ENCODE measurements at places on chromosomes 7 and 10. TPM values are rescaled to one million over a fixed set of nuclear protein-coding genes. Genes with fewer than 3 reads are reported as not detected.

- H3K4me1 ChIP-seq: peaks cover 8% of the 10 kb centered on the region
- H3K36me3 ChIP-seq: peaks cover 6% of the 10 kb centered on the region
Observed at GRCh38 chr7:40923626-40924025, 779.3 kb downstream of the INHBA start.

DNA sequence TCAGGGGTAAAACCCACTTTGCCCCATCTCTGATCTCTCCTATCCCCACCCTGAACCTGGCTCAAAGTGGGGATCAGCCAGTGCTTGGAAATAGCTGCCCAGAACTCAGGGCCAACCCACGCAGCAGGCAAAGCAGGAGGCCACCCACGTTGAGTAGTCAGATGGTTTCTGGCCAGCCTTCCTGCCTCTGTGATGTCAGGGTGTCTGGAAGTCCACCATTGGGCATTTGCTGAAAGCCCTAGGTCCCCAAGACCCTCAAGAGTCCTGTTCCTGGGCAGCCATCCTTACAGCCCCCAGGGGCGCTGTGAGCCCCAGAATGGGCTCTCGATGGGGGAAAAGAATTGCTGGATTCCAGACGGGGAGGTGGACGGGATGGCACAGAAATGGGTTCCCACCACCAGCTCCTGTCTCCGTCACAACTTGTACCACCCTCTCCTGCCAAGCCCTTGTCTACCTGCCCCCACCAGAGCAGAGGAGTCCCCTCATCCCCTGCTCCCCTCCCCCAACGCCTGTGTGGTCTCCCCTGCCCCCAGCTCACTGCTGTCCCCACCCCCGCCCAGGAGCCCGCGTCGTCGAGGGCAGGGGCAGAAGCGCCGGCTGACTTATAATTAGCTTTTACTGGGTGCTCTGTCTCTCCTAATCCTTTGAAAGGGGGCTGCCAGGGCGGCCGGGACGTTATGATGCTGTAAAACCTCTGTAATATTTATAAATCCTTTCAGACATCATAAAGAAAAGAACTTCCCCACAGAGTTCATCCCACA, 3.9 kb downstream of the MYL10 start:
- peaks cover 24% of the 10 kb centered on the region for H3K27me3 ChIP-seq
- no peak overlapping the region for H3K4me3 ChIP-seq
- H3K36me3 ChIP-seq: no peaks in the 10 kb centered on the region
- H3K4me1 ChIP-seq: peaks cover 23% of the 10 kb centered on the region

GRCh38 chr7:70788276-70788675, 343.7 kb upstream of the GALNT17 start:
- no peak overlapping the region for H3K27ac ChIP-seq
- H3K4me1 ChIP-seq: peaks cover 17% of the 10 kb centered on the region
- no peak overlapping the region for H3K4me3 ChIP-seq

DNA sequence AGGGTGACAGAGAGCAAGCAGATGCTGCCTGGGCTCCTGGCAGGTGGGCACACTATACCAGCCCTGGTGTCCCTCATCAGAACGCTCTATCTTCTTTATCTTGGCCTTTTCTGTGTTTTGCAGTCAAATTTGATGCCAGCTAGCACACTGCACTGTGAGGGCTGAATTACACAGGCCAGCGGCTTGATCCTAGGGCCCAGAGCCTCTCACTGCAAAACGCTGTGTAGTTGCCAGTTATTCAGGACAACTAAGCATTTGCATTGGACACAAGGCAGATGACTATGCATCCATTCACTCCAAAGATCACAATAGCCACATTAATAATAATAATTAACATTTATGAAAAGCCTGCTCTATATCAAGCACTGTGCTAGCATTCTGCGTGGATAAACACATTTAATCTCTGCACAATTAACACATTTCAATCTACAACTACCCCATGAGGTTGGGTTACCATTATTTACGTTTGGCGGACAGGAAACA, 100.3 kb downstream of the PAXIP1 start:
- DNase-seq: no peak
- H3K36me3 ChIP-seq: no peaks in the 10 kb centered on the region
- H3K4me1 ChIP-seq: no peaks in the 10 kb centered on the region
- H3K27ac ChIP-seq: no peak overlapping the region
- H3K4me3 ChIP-seq: no peak overlapping the region

PTN gene
- 179 TPM for total RNA-seq

GRCh38 chr7:35831208-35831607, 30.4 kb downstream of the SEPTIN7 start:
- H3K27me3 ChIP-seq: no peaks in the 10 kb centered on the region
- H3K4me1 ChIP-seq: peaks cover 44% of the 10 kb centered on the region
- H3K27ac ChIP-seq: peak overlapping the region; percentile 78
- DNase-seq: no peak
- H3K4me3 ChIP-seq: no peak overlapping the region

DNA sequence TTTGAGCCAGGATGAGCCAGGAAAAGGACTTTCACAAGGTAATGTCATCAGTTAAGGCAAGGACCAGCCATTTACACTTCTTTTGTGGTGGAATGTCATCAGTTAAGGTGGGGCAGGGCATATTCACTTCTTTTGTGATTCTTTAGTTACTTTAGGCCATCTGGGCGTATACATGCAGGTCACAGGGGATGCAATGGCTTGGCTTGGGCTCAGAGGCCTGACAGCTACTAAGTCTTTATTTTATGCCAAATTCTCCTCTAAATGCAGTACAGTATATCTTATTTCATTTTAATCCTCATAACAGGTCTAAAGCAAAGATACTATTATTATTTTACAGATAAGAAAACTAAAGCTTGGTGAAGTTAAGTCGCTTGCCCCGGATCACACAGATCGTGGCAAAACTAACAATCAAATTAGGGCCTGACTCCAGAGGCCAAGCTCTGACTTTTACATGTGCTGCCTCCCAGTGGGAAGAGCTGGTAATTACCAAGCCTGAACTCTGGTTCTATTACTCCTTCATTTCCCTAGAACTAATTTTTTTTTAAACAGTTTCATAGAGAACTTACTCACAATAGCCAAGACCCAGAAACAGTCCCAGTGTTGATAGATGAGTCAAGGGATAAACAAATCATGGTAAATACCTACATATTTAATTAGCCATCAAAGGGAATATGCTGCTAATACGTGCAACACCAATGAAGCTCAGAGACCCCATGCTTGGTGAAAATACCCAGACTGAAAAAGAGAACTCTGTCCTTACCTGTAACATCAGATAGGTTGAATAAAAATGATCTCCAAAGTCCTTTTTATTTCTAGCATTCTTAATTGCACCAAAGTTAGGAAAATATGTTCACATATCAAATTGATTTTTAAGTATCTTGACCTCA, 35.4 kb downstream of the C7orf25 start:
- DNase-seq: no peak
- H3K27me3 ChIP-seq: no peaks in the 10 kb centered on the region
- no peaks in the 10 kb centered on the region for H3K36me3 ChIP-seq
- no peaks in the 10 kb centered on the region for H3K4me1 ChIP-seq

DNA sequence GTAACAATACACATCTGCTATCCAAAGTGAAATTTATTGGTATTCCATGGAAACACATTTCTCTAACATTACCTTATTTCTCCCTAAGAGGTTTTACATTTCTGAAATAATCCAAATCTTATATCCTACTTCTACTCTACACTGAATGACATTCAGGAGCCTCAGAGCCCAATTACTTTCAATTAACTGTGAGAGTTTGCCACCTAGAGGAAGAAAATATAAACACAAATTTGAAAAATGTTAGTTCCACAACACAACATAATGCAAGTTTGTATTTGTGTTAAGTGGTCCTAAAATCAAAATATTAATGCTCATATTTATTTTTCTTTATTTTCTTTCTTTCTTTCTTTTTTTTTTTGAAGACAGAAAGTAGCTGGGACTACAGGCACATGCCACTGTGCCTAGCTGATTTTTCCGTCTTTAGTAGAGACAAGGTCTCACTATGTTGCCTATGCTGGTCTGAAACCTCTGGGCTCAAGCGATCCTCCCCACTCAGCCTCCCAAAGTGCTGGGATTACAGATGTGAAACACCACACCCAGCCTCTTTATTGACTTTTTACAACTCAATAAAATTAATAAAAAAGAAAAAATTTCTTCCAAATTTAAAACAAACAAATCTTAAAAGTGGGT, 46.0 kb downstream of the ATAD1 start:
- H3K4me1 ChIP-seq: peaks cover 6% of the 10 kb centered on the region
- no peaks in the 10 kb centered on the region for H3K27me3 ChIP-seq
- no peak overlapping the region for H3K4me3 ChIP-seq
- H3K27ac ChIP-seq: no peak overlapping the region
- peaks cover 31% of the 10 kb centered on the region for H3K36me3 ChIP-seq
- DNase-seq: no peak

- H3K27ac ChIP-seq: peak overlapping the region; percentile 63
- DNase-seq: no peak
- H3K4me3 ChIP-seq: no peak overlapping the region
- peaks cover 8% of the 10 kb centered on the region for H3K4me1 ChIP-seq
- H3K27me3 ChIP-seq: no peaks in the 10 kb centered on the region
Observed at GRCh38 chr10:18610517-18610916, 40.9 kb downstream of the NSUN6 start.

DNA sequence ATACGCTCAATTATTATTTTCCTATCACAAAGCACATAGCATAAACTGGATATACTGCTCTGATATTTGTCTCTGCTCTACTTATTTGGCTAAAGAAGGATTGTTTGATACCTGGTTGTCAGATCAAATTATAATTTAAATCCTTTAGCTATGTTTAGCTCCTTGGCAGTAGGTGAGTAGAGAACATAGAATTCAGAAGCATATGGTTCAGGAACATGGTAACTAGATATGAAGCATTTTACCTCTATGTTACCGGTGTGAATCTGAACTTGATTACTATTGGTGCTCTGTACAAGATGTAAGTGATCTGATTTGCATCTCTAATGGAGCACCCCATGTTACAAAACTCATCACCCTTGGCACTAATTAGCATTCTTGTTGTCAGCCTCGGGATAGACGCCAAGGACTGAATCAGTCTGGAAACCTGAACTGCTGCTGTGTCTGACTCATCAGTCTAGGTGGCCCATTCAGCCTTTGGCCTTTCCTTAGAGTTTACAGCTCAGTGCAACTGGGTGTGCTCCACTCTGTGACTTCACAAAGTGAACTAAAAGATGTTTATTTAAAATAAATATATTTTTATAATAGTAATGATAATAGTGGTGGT, 12.3 kb upstream of the MYPN start:
- H3K4me3 ChIP-seq: no peak overlapping the region
- no peaks in the 10 kb centered on the region for H3K4me1 ChIP-seq
- no peak for DNase-seq
- H3K36me3 ChIP-seq: no peaks in the 10 kb centered on the region

SORCS3 gene
- total RNA-seq: 0.11 TPM

DNA sequence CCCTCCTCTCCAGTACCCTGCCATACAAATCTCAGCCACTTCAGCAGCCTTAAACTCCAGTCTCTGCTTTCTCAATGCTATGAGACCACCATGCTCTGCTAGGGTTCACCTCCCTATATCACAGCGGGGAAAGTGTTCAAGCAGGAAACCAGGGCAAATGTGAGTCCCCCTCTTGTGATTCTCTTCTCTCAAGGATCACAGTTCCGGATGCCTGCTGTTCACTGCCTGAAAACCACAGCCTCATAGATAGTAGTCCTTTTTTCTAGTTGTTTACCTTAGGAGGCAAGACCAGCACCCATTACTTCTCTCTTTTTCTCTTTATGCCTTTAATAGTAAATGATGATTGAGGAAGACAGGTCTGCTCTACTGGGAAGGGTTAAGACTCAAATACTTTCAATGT, 100.8 kb downstream of the SGMS1 start:
- H3K27me3 ChIP-seq: no peaks in the 10 kb centered on the region
- no peaks in the 10 kb centered on the region for H3K36me3 ChIP-seq

TMEM72 gene
- 0.67 TPM for total RNA-seq

DNA sequence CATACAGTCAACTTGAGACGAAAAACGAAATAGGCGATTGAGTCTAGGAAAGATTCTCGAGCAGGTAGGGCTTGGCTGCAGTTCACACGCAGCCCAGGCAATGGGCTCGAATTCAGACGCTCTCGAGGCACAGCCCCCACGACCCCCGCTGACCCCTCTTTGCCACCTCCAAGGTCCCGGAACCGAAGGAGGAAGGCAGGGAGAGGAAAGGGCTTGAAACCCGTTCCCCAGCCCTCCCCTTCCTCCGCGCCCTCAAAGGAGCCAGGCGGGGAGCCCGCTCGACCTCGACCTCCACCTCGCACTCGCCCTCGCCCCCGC, 441 bp downstream of the CCDC186 start:
- peaks cover 34% of the 10 kb centered on the region for H3K4me1 ChIP-seq
- H3K27ac ChIP-seq: peak overlapping the region; percentile 99
- peaks cover 4% of the 10 kb centered on the region for H3K36me3 ChIP-seq

- H3K27me3 ChIP-seq: peaks cover 4% of the 10 kb centered on the region
- H3K4me3 ChIP-seq: no peak overlapping the region
- peaks cover 16% of the 10 kb centered on the region for H3K4me1 ChIP-seq
Observed at GRCh38 chr10:62689712-62690111, 114.8 kb upstream of the ADO start.

DNA sequence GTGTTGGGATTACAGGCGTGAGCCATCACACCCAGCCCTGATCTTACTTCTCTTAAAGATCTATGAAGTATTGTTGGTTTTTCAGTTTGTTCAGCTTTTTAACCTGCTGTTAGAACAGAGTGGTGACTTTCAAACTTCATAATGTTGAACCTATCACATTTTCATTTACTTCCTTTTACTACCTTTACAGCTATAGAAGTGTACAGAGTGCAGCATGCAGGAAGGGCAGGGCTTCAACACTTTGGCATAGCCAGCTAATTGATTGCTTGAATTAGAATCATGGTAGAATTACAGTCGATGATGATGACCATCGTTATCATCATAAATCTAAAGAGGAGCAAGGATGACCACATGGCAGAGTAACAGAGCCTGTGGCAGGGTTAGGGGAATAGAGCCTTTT, 55.5 kb downstream of the AOAH start:
- peaks cover 15% of the 10 kb centered on the region for H3K36me3 ChIP-seq
- H3K27ac ChIP-seq: peak overlapping the region; percentile 82
- H3K4me1 ChIP-seq: peaks cover 32% of the 10 kb centered on the region
- H3K4me3 ChIP-seq: no peak overlapping the region

DNA sequence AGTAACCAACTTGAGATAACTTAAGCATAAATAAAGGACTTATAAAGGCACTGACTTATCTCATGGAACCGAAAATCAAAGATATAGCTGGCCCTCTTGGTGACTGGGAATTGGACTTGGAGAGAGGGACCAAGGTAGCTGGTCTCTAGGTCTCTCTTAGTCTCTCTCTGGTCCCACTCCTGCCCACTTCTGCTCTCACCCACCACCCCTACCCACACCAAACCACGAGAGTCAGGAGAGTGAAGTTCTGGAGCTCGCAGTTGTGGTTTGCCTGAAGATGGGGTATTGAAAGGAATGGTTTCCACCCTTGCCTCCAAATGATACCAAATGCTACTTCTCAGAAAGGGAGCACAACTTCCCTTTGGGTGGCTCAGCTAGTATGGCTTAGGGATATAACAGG, 216.3 kb downstream of the LRMDA start:
- peaks cover 33% of the 10 kb centered on the region for H3K4me1 ChIP-seq
- peaks cover 87% of the 10 kb centered on the region for H3K27me3 ChIP-seq
- no peaks in the 10 kb centered on the region for H3K36me3 ChIP-seq

GRCh38 chr7:56106108-56107073, at the start of gene CHCHD2:
CHCHD2 (minus strand) TSS chr7:56106476; CDS start chr7:56106413, 63 bp downstream.
- peak; percentile 81 for DNase-seq
- peaks cover 4% of the 10 kb centered on the region for H3K27me3 ChIP-seq
- peaks cover 13% of the 10 kb centered on the region for H3K36me3 ChIP-seq
- peak within 1 kb of the TSS; percentile 98 for H3K27ac ChIP-seq
- peak within 1 kb of the TSS; percentile 95 for H3K4me3 ChIP-seq

WDR91 gene
- 15.0 TPM for total RNA-seq

- H3K27ac ChIP-seq: no peak overlapping the region
- DNase-seq: no peak
- no peaks in the 10 kb centered on the region for H3K36me3 ChIP-seq
- peaks cover 2% of the 10 kb centered on the region for H3K27me3 ChIP-seq
- no peaks in the 10 kb centered on the region for H3K4me1 ChIP-seq
Observed at GRCh38 chr7:153061910-153062528, 302.5 kb downstream of the ACTR3B start.
